CD4-positive, alpha-beta T cell treated with Interleukin-10 for 1 hour (primary cell): ENCODE measurements at places on chromosomes 12 and 14.

DNA sequence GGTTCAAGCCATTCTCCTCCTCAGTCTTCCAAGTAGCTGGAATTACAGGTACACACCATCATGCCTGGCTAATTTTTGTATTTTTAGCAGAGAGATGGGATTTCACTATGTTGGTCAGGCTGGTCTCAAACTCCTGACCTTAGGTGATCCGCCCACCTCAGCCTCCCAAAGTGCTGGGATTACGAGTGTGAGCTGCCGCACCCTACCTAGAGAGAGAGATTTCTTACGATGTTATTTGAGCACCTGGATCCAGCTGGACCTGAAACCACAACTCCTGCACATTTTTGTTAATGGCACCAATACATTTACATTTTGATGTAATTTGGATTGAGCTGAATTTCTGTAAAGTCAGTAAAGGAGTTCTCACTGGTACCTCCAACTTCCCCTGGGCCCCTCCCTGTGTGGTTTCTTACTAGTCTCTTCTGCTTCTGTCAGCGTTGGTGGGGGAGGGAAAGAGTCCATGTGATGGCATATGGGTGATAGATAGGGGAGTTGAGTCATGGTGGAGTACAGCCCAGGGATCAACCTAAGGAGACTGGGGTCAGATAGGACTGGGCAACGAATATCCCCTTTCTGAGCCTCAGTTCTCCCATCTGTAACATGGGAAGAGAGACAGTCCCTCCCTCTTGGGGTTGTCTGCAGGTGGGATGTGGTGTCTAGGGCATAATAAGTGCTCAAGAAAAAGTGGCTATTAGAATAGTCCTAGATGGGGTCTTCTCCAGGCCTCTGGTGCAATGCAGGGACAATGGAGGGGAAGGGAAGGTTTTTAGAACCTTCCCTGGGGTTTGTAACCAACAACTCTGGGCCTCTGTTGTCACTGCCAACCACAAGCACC lies 83.3 kb upstream of the MED13L start:
- DNase-seq: no peak

DNA sequence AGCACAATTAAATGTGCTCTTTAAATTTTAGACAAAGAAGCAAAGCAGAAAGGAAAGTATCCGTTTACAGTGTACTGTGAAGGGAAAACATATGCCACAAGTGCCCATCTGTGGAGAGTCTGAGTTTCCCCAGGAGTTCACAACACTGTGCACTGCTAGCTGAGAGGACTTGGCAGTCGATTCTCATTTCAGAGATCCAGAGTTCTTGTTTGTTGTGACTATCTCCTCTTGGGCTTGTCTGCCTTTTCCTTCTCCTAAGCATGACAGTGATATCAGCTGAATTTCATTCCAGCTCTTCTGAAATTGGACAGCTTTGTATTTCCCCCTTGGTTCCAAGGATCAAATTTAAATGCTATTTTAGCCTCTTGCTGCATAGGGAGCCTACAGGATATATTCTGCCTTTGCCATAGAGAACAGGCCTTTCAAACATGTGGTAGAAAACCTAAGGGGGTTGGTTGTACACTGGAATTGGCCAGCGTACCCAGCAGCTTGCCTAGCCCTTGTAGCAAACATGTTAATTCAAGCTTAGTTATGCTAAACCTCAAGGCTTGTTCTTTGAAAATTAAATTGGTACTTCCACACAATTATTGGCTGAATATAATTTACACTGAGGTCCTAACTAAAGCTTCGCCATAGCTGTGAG lies 259.2 kb upstream of the NOVA1 start:
- no peak for DNase-seq

- DNase-seq: no peak
Observed at GRCh38 chr12:121996050-121996944, 25.4 kb upstream of the BCL7A start.

DNA sequence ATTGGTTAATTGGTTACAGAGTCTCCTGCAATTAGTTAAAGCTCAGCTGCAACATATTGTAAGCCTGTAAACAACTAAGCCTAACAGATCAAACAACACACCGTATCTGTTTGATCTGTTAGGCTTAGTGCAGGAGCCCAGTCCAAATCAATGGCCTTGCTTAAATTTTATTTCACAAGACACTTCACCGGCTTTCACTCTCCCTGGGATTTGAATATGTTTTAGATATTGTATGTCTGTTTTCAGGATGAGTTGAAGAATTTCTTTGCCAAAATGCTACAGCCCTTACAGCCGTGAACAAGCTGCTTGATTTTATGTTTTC lies 5.5 kb upstream of the RNASE1 start:
- no peak for DNase-seq

DNA sequence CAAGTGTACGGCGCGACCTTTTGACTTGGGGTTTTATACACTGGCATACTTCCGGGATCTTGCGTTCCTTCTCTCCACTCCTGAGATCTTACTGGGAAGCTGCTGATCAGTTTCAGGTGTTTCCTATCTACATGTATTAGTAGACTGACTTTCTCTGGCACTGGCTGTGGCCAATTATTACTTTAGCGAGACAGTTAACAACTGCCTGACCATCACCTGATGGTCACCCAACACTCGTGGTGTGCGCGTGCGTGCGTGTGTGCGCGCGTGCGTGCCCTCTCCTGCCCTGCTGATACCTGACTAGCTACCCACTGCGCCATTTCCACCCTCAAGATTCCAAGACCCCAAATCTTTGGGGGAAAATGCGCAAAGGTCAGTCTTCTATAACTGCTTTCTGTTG lies 249.9 kb downstream of the AEBP2 start:
- DNase-seq: no peak

DNA sequence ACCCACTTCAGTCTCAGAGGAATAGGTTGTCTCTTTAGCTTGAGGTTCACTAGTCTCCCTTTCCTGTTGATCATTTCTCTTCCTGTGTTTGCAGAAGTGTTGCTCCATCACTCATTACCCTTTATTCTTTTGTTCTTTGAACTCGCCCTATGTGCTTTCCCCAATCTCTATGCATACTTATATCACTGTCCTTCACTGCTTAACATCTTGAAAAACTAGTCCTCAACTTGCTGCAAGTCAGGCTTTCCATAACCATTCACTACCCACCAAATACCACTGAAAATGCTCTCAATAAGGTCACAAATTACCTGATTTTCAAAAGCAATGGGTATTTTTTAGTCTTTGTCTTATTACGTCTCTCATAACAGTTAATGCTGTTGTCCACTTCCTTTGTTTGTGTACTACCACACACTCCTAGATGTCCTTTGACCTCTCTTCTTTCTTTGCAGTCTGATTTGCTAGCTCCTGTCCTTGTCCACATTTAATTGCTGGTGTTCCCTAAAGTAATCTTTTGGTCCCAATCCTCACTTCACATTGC lies 80.8 kb downstream of the RIC8B start:
- DNase-seq: no peak

- DNase-seq: no peak
Observed at GRCh38 chr14:63182968-63183367, 21.3 kb upstream of the RHOJ start.

GRCh38 chr12:117874842-117875434 lies 93.9 kb downstream of the KSR2 start:
- peak; percentile 62 for DNase-seq

GRCh38 chr12:118017926-118018325 lies 1.4 kb downstream of the RFC5 start:
- DNase-seq: no peak
